ENCODE measurements at places on chromosomes 3 and 15. TPM values are rescaled to one million over a fixed set of nuclear protein-coding genes. Genes with fewer than 3 reads are reported as not detected.
A peak's percentile ranks its signal among the peaks of the same experiment; 100 is the strongest.

DNA sequence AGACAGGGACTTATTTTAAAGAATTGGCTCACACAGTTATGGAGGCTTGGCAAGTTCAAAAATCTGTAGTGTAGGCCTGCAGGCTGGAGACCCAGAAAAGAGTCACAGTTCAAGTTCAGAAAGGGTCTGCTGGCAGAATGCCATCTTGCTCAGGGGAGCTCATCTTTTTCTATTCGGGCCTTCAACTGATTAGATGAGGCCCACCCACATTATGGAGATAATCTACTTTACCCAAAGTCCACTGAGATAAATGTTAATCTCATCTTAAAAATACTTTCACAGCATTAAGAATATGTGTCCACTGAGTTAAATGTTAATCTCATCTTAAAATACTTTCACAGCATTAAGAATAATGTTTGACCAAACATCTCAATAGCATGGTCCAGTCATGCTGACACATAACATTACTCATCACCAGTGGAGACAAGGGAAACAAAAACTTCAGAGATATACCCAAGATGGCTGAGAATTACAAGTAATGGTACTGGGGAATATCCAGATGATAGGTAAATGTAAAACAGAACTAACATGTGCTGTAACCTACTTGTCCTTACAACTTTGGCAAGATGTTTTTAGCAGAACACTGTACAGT, 74.3 kb upstream of the STAC start:
- no peak for DNase-seq

DNA sequence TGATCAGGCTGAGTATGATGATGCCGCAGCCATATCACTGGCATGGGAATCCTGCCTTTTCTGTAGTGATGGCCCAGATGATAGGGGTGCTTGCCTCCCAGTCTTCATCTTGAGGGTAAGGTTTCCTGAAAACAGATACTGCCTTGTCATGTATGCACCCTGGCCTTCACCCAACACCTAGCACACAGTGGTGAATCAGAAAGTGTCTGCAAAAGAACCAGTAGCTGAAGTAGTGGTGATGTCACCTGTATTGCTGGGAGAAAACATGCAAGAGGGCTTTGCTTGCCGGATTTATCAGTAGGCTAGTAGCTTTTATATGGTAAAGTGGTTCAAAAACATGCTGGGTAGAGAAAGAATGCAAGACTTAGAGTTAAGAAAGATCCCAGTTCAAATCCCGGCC, 419.8 kb upstream of the WNT5A start:
- DNase-seq, result no peak

- no peak for DNase-seq
Observed at GRCh38 chr3:33786565-33787327, 11.7 kb upstream of the PDCD6IP start.

DNA sequence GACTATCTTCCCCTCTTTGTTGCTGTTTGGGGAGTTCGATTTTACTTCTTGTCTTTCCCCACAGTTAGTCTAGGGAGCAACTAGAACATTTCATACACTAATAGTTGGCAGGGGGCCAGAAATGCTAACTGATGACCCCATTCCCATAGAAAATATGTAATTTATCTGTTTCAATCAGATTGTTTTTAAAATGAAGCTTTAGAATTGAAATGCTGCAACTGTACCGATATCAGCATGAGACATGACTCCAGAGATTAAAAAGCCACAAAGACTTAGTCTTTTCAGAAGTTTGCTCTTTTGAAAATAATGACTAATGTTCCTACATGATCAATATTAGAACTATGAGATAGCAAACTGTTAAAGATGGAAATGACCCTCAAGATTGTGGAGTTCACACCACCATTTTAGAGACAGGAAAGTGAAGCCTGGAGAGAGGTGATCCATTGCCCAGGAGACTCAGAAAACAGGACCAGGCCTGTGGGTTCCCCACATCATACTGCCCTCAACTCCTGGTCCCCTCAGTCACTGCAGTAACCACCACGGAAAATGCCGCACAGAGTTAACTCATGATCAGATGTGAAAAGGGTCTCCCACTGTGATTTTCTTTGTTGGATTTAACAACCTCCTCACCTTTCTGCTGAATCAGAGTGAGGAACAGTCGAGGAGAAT, 130.3 kb downstream of the CHDH start:
- no peak for DNase-seq

DNA sequence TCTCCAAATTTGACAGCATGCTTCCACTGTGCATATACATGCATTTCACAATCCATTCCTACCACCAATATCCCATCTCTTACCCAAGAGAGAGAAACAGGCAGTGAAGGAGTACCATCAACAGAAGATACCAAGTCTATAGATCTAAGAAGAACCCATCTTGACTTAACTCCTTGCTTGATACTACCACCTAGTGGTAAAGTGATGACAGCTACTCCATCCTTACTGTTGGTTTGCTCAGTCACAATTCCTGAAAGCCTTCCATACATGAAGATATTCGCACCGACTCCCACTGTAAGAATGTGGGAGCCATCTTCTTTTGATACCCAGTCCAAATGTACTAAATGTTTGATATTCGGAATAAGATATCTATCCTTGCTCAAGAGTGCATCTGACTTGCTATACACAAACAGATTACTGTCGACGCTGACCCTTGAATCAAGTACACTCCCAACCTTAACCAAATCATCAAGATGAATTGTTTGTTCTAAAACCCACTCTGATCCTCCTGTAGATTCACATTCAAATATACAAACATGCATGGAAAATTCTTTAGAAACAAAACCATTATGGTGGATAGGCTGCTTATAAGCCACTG, 123.1 kb downstream of the DMXL2 start:
- DNase-seq, result no peak

GRCh38 chr3:96416549-96417255, 397.7 kb upstream of the EPHA6 start:
- no peak for DNase-seq

DNA sequence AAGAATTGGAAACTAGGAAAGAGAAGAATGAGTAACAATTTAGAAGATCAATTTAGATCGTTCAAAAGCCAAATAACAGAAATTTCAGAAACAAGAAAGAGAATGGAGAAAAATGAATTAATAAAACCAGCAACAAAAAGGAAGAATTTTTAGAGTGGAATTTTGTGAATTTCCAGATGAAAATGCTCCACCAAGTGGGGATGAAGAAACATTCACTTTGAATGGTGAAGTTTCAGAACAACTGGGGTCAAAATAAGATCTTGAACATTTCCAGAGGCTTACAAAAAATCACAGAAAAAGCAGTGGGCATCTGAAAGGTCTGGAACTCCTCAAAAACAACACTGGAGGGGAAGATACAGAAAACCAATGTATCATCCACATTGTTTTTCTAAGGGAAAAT, 4.2 kb upstream of the MOBP start:
- no peak for DNase-seq

DNA sequence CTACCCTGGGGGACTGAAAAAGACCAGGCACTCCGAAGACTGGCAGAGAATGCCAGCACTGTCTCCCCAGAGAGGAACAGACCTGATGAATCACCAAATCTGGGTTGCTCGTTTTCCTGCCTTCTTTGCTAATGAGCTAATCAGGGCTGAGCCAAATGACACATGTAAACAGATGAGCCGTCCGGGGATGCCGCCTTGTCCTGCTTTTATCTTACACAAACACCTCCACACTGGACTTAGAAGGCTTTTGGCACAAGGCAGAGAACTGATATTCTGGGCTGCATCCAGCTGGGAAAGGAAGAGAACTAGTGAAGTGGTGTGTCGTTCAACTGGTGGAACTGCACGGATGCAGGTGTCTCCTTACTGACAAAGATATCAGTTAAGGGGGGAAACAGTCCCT, 88.1 kb downstream of the MECOM start:
- DNase-seq, result no peak

- no peak for DNase-seq
Observed at GRCh38 chr15:49094923-49095322, 48.7 kb upstream of the SECISBP2L start.

- DNase-seq, result no peak
Observed at GRCh38 chr15:40183636-40184463, 23.0 kb downstream of the BUB1B start.

GRCh38 chr15:59099162-59099685, 5.7 kb upstream of the CCNB2 start:
- no peak for DNase-seq

- DNase-seq, result no peak
Observed at GRCh38 chr3:47342151-47342550, 38.7 kb upstream of the PTPN23 start.

DNA sequence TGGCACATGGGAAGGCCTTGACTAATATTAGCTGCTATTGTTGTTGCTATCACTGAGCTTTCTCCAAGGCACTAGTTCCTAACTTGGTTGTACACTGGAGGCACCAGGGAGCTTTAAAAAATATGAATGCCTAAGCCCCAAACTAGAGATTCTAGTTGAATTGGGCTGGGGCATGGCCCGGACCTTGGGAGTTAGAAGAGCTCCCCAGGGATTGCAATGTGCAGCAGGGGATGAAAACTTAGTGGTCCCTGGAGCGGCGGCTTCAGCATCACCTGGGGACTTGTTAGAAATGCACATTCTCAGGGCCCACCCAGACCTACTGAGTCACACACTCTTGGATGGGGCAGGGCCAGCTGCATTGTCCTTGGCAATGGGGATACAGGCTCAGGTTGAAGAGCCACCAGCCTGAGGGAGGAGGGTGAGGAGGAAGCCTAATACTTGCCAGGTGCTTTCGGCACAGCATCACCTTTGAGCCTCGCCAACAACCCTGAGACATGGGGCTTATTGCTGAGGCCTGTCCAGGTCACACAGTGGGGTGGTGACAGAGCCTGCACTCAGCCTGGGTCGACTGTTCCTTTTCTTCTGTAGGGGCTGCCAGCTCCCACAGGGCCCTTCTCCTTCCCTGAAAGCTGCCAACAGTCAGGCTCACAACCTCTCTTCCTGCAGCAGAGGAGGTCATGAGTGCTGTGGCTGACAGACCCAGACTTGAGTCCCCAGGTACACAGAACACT, 84.5 kb downstream of the ATP2B2 start:
- no peak for DNase-seq

DNA sequence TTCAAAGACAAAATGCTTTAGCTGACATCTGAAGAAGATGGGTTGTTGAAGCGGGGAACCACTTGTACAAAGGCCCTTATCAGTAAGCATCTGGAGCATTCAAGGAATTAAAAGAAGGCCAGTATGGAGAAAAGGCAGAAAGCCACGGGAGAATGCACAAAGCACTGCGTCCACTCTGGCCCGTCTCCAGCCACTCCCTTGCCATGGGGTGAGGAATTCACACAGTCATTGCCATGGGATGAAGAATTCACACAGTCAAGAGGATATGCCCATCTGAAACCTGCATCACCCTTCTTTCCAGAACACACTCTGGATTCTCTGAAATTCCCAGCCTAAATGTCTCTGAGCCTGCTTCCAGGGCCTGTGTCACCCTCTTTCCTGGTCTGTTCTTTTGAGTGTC, 26.7 kb upstream of the STAG1 start:
- DNase-seq, result no peak

GRCh38 chr3:18445401-18446148, 20.4 kb upstream of the SATB1 start:
- DNase-seq, result peak; percentile 86

GRCh38 chr3:138835397-138835757, 649 bp upstream of the PIK3CB start:
- DNase-seq, result no peak

DNA sequence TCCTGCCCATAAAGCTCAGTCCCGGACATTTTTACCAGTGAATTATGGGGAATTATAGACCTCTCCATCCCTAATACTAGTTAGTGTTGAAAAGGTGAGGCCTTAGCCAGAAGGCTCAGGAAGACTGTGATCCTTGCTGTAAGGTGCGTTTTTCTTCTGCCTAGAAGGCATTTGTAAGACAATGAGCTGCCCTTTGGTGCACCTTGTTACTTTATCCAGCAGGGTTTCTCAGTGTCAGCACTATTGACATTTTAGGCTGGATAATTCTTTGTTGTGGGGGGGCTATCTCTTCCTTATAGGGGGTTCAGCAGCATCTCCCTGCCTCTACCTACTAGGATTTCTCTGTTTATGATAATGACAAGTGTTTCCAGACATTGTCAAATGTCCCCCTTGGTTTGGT, 108.1 kb upstream of the ABHD17C start:
- DNase-seq, result no peak

- no peak for DNase-seq
Observed at GRCh38 chr3:114175204-114175987, 3.5 kb downstream of the DRD3 start.

GRCh38 chr15:40930430-40931299, 1.5 kb downstream of the DLL4 start:
- DNase-seq, result peak; percentile 81

GRCh38 chr3:56835650-56836227, 34.0 kb upstream of the ARHGEF3 start:
- no peak for DNase-seq

- DNase-seq, result no peak
Observed at GRCh38 chr15:29885183-29885582, 62.9 kb upstream of the TJP1 start.

GRCh38 chr15:86964271-86964670, 884.6 kb downstream of the AGBL1 start:
- no peak for DNase-seq

GRCh38 chr3:39144748-39145380, 8.5 kb downstream of the CSRNP1 start:
- no peak for DNase-seq

DNA sequence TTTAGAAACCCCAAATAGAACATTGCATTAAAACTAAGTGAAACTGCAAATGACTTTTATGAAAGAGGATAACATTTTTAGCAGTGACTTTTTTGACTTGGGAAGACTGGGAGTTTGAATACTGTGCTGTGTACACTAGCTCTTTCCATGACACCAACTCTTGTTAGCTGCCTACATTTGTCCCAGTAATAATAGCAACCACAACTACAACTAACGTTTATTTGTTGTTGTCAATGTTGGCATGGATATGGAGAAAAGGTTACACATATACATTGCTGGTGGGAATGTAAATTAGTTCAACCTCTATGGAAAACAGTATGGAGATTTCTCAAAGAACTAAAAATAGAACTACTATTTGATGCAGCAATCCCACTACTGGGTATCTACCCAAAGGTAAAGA, 329.6 kb upstream of the ADAMTS9 start:
- no peak for DNase-seq

DNA sequence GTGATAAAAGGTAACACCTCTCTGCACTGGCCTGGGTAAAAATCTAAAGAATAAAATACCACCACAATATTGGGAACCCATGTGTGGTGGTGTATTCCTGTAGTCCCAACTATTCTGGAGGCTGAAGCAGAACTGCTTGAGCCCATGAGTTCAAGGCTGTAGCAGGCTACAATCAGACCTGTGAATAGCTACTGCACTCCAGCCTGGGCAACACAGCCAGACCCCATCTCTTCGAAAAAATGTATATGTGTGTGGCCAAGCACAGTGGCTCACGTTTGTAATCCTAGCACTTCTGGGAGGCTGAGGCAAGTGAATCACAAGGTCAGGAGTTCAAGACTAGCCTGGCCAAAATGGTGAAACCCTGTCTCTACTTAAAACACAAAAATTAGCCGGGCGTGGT, 1.8 kb upstream of the RPL14 start:
- DNase-seq, result no peak

Gene PLEKHO2
- total RNA-seq, result 13.3 TPM

Gene FEM1B
- 50.0 TPM for total RNA-seq

Gene NPAP1
- not detected for total RNA-seq

Gene EFCC1
- 0.19 TPM for total RNA-seq

Gene CAPN3
- total RNA-seq, result 2.1 TPM

Gene CFAP100
- total RNA-seq, result not detected

Gene LTK
- not detected for total RNA-seq

Gene CLEC3B
- total RNA-seq, result not detected

Gene ALDH1A3
- not detected for total RNA-seq

Gene IL17RB
- 0.33 TPM for total RNA-seq

Gene ETV5
- total RNA-seq, result 1.4 TPM

Gene ROPN1
- total RNA-seq, result not detected

All from activated CD4-positive, alpha-beta T cell treated with anti-CD3 and anti-CD28 coated beads for 36 hours (primary cell).